ENCODE measurements at places on chromosomes 4 and X.

GRCh38 chrX:109785053-109785452 is 52.0 kb upstream of the ACSL4 start:
- no peak for DNase-seq

- DNase-seq, result no peak
These were observed 214.5 kb upstream of the SFRP2 start for GRCh38 chr4:154003378-154003777.

- no peak for DNase-seq
These were observed 71.2 kb upstream of the EGFL6 start for GRCh38 chrX:13498238-13498637.

GRCh38 chrX:139642241-139642927 is 65.6 kb downstream of the MCF2 start:
- peak; percentile 81 for DNase-seq

- peak; percentile 44 for DNase-seq
These were observed 28.4 kb upstream of the TSPAN5 start for GRCh38 chr4:98686847-98687246.

DNA sequence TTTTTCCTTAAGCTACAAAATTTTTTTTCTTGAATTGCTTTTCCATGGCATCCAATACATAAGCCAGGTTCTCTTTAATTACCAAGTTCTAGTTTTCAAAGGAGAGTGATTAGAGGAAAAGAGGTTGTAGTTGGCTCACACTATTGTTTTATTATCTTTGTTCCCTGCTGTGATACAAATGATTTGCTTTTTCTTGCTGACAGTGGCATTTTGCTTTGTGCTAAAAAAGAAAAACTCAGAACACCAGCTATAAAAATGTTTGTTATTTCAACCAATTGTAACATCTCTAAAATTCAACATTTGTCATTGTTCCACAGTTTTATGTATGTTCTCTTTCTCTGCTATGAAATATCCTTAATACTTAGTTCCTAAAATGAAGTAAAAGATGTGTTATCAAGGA is 1817.2 kb downstream of the STIM2 start:
- peak; percentile 45 for DNase-seq

DNA sequence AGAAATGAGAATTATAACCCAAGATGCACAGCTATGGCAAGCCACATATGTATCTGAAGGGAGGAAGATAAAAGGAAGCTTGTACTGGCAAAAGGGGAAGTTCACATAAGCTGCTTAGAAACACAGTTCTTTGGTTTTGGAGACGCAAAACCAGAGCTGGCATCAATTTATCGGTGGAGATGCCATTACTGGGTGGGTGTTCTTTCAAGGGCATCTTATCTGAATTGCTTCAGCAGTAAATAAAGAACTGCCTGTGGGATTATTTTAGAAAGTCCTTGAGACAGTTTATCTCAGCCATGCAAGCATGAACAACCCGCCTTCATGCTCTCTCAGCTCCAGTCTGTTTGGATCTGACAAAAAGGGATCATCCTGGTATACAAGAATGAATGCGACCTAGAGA is 60.8 kb downstream of the DDX60 start:
- DNase-seq, result no peak

DNA sequence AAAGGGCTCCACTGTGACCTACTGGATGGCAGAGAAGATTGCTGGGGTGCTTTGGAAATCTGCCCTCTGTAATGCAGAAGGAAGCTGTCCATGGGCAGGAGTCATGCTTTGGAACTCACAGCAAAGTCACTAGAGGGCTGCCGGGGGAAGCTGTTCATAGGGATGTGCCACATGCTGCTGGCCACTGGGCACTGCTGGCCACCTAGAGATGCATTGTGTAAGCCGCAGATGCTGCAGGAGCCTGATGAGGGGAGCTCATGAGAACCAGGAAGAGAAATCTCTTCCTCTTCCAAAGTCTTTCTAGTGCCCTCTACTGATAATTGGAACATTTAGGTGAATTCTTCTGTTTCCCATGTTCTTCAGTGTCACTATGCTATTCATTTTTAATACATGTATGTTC is 31.2 kb upstream of the UXT start:
- DNase-seq, result peak; percentile 7

DNA sequence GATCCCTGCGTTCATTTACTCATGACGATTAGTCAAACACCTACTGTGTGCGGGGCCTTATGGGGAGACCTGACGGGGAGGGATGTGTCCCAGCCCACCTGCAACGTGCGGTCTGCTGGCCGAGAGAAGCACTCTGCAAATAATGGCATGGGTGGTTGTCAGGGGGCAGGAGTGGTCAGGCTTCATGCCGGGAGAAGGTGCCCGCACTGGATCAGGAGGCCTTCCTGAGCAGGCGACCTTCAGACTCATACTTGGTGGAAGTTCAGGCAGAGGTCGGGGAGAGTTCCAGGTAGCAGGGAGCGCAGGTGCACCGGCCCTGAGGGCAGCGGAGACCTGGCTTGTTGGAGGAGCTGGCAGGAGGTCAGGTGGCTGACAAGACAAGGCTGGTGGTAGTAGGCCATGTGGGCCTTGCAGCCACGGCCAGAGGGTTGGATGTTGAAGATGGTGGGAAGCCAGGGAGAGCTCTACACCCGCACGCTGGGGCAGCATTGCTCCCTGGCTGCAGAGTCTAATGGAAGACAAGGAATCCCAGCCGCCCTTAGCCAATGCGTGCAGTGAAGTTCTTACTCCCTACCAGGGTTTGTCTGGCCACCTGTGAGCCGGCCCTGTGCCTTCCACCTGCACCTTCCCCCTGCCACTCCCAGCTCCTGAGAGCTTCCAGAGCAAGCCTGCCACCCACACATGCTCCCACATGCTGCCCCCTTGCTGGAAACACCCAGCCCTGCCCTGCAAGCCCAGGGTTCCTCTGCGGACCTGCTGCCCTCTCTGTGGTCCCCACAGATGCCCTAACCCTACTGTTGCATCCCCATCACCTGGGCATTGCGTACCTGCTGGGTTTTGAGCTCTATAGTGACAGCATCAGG is 97.3 kb downstream of the PSAPL1 start:
- no peak for DNase-seq

DNA sequence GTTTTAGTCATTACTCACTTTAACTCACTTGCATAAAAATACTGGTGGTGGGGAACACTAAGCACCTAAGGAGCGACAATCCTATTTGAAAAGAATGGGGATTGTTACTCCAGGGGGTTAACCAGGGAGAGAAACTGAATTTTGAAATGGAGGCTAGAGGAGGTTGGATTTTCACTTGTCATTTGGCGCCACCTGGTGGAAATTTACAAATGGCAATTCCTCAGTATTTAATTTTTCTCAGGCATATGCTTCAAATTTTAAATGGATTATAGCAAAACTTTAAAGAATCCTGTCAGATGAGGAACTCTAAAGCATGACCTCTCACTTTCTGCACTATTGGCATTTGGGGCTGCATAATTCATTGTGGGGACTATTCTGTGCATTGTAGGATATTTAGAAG is 2.7 kb upstream of the GEMIN8 start:
- peak; percentile 55 for DNase-seq

- DNase-seq, result no peak
These were observed 481.8 kb downstream of the GRXCR1 start for GRCh38 chr4:43374216-43374751.

DNA sequence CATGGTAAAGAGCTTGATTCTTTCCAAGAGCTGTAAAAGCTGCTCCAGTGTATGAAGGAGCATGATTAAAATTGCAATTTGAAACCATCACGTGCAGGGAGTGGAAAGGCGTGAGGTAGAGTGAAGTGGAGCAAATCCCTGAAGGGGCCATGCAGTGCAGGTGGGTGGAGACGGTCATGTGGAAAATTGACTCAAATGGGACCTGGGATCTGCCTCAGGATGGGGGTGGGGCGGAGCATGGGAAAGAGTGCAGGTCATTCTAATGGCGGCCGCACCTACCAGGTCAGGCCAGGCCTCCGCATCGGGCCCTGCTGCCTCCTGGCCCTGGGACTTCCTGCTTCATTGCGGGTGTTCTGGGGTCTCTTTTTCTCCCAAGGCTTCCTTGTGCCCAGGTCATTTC is 25.3 kb upstream of the TRIM60 start:
- DNase-seq, result no peak

- DNase-seq, result no peak
These were observed 5.2 kb upstream of the NAP1L5 start for GRCh38 chr4:88702782-88703181.

GRCh38 chrX:100600758-100601157 is 16.0 kb downstream of the TNMD start:
- no peak for DNase-seq

DNA sequence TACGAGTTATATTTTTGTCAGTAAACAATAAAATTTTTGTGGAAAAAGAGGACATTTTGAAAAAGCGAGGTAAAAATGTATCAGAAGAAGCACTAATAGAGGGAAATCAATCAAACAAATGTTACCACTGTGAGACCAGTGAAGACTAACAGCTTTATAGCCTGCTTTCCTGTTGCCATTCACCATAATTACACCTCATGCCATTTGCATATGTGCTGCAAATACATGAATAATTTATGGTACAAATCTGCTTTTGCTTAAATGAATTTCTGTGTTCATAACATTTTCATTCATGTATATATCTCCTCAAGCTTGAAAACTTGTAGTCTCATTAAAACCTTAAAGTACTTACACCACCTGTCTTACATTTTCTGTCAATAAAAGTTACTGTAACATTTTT is 830.8 kb downstream of the ADGRL3 start:
- no peak for DNase-seq

GRCh38 chr4:44425614-44426208 is 22.9 kb downstream of the KCTD8 start:
- DNase-seq, result peak; percentile 80

GRCh38 chr4:88938138-88938537 is 118.8 kb downstream of the FAM13A start:
- peak; percentile 53 for DNase-seq

DNA sequence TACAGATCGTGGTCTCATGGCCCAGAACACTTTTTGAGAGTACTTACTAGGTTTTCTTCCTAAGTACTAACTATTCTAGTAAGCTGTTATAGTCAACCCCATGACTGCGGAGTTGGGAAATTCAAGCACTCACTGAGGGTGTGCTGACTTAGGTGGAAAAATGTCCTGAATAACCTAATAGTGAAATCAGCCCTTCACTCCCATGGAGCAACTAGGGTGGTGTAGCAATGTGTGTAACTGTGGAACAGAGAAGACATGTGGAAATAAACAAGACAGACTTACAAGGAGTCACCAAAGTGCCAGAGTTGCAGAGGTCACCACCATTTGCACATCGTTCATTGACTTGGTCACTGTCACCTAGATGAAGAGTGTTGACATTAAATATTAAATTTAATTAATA is 12.1 kb upstream of the VSIG4 start:
- no peak for DNase-seq

DNA sequence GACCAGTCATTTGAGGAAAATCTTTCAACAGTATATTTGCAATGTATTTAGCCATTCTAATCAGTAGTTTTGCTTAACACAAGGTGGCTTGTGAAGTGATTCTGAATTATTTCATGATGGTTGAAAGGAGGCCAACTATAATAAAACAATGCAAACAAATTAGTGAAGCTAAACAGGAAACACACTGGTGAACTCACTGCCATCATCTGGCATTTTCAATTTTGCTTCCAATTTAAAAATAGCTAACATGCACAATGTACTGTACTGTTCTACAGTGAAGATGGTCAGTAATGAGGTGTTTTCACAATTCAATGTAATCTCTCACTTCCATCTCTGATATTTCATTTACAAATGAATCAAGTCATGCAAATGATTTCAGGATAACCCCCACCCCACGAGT is 31.1 kb downstream of the PGRMC2 start:
- no peak for DNase-seq

GRCh38 chrX:126338916-126339315 is 172.8 kb upstream of the DCAF12L2 start:
- DNase-seq, result no peak

DNA sequence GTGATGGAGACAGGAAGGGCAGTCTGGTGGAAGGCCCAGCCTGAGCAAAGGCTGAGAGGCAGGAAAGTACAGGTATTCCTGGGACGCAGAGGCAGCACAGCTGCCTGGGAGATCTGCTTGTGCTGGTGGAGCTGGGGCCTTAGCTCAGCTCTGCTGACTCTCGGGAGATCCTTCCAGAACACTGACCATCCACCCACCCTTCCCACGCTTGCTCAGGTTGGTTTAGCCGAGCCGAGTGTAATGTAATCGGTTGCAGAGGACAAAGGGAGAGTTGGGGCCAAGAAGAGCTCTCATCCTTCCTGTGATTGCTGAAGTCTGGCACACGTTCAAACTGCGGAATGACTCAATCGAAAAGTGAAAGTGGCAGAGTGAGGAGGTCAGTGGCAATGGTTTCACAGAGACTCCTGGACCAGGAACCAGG is 43.1 kb upstream of the GPR78 start:
- DNase-seq, result no peak

GRCh38 chrX:44042116-44042515 is 68.9 kb upstream of the NDP start:
- DNase-seq, result no peak

DNA sequence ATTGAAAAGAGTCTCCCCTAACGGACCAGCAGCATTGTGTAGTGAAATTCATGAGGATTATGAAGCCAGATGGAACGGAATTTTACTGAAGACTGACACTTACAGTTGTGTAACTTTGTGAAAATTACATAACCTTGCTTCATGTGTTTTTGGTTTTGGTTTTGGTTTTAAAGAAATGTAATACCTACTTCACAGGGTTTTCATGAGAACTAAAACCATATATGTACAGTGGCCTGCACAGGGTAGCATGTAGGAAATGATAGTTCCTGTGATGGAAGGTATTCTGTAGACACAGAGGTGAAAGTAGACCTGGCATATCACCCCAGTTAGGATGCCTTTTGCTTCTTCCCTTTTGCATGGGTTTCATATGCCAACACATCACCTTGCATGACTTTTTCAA is 247.0 kb downstream of the BANK1 start:
- DNase-seq, result no peak

DNA sequence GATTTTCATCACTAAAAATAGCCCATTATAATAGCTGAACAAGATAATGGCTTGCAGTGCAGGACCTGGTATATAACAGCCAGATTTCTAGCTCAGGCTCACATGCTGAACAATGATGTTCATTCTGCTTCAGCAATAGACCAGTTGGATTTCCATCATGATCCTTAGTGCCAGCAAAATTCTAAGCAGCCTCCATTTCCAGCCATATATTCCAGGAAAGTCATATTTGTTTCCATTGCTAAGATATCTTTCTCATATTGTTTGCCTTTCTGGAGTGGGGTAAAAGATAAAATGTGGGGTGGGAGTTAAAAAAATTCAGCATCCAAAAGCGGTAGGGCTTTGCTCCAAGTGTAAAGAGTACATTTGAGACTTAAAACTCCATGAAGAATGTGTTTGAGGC is 2344.1 kb downstream of the PCDH7 start:
- no peak for DNase-seq

DNA sequence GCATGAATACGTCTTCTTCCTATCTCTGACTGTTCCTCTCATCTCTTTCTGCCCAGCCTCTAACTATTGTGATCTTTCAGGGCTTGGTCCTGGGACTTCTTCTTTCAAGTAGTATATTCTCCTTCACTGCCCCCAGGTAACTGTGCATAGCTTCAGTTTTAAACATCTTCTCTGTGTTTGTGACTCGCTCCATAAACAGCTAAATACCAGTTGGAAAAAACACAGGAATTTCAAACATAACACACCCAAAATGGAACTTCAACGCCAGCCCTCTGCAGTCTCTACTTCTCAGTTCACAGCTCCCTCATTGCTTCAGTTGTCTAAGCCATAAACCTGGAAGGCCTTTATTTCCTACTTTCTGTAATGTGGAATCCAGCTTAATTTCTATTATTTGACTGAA is 16.6 kb downstream of the TRIML2 start:
- DNase-seq, result no peak

Data from mesendoderm (in vitro differentiated cells).